Cardiac fibroblast (primary cell): ENCODE measurements at places on chromosomes 16 and 17.
A peak's percentile ranks its signal among the peaks of the same experiment; 100 is the strongest.

DNA sequence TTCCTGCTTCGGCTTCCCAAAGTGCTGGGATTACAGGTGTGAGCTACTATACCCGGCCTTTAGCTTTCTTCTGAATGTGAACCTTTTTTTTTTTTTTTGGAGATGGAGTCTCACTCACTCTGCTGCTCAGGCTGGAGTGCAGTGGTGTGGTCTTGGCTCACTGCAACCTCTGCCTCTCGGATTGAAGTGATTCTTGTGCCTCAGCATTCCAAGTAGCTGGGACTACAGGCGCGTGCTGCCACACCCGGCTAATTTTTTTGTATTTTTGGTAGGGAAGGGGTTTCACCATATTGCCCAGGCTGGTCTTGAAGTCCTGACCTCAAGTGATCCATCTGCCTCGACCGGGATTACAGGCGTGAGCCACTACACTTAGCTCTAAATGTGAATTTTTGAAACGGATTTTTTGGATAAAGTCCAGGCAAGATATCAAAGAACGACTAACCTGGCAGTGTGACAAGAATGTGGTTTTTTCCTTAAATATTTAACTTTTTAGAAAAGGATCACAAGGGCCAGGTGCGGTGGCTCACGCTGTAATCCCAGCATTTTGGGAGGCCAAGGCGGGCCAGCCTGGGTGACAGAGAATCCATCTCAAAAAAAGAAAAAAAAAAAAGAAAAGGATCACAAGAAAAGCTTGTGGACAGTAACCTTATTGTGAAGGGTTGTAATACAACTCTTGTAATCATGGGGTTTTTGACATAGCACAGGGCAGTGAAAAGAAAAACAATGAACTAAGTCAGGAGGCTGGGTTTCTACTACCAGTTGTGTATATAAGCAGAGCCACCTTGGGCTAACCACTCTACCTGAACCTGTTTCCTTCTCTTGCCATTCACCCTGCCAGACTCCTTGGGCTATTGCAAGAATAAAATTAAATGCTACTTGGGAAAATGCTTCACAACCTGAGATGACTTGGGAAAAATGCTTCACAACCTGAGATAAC is 6.2 kb downstream of the BRCA1 start:
- DNase-seq = peak; percentile 48

GRCh38 chr16:2166263-2167067 is 10.9 kb downstream of the TRAF7 start:
- no peak for DNase-seq

DNA sequence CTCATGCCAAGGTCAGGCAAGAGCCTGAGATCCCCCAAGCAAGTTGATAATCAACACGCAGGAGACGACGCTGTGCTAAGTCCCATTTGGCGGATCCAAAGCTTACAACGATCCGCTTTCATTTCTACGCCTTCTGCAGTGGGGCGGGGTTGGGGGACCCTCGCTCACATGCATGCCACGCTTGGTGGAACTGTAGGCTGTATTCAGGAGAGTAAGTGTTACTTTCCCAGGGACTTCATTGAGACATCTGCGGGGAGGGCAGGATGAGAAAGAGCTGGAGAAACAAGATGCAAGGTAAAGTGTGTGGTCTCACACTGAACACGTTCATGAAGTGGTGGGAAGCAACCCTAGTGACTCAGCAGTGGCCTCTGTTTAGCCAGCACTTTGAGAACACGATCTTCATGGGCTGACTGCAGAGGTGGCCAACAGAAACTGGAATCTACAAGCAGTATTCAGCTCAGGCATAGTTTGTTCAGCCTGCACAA is 100.5 kb downstream of the XYLT1 start:
- DNase-seq = no peak

GRCh38 chr16:27417047-27417671 is 15.2 kb downstream of the IL21R start:
- no peak for DNase-seq

GRCh38 chr17:64786337-64786736 is 124.2 kb upstream of the SMURF2 start:
- DNase-seq = no peak

GRCh38 chr17:80107231-80108021 is 6.0 kb downstream of the GAA start:
- DNase-seq = no peak

GRCh38 chr17:72567774-72568173 is 447.0 kb downstream of the SOX9 start:
- no peak for DNase-seq

- no peak for DNase-seq
These were observed 78.2 kb downstream of the HLF start for GRCh38 chr17:55342800-55343585.

DNA sequence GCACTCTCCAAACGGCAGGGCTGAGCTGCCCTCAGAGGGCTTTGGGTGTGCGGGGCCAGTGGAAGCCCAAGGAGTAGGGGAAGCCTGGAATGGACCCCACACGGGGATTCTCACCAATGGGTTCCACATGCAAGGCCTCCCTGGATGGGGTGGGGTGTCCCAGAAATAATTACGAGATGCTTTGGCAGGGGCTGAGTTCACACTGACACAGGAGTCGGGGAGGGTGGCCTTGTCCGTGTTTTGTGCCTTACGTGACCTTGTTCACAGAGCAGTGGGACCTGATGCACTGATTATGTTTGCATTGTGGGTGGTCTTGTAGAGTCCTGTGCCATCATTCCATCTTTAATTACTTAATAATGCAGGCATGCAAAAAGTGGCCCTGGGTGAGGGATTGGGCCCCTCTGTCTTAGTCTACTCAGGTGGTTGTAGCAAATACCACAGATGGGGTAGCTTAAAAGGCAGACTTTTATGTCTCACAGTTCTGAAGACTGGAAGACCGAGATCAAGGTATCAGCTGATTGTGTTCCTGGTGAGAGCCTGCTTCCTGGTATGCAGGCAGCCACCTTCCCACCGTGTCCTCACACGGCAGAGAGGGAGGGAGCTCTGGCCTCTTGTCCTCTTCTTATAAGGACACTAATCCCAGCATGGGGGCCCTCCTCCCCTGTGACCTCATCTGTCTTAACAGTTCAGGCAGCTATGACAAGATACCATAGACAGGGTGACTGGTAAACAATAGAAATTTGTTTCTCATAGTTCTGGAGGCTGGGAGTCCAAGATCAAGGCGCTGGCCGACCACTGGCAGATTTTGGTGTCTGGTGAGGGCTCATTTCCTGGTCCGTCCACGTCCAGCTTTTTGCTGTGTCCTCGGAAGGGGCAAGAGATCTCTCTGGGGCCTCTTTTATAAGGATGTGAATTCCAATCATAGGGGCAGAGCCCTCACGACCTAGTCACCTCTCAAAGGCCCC is 239.4 kb downstream of the IRF8 start:
- DNase-seq = no peak

DNA sequence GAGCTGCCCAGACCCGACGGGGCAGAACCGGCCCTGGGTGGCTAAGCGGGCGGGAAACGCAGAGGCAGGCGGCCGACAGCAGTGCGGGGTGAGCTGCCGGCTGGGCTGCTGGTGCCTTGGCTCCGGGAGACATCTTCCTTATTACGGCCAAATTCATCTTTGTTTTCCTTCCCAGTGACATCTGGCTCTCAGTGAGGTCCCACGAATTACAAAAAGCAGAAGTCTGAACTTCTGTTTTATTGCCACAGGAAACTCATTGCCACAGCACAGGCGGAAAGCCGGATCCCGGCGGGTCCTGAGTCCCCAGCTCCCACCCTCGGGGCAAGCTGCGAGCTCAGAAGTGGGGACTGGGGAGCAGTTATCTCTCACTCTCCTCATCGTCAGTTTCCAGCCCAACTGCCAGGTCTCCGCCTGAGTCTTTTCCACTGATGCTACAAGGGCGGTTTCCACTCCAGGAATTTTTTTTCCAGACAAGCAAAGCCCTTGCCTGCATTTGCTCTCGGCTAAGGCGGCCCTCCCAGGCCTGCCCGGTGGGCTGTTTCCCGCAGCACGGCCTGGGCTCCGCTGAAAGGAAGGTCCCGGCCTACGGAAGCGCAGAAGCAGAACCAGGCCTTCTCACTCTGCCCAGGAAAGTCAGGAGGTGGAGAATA is 40.3 kb downstream of the CBFA2T3 start:
- no peak for DNase-seq

GRCh38 chr17:46045639-46046038 is 46.6 kb downstream of the STH start:
- DNase-seq = peak; percentile 59

DNA sequence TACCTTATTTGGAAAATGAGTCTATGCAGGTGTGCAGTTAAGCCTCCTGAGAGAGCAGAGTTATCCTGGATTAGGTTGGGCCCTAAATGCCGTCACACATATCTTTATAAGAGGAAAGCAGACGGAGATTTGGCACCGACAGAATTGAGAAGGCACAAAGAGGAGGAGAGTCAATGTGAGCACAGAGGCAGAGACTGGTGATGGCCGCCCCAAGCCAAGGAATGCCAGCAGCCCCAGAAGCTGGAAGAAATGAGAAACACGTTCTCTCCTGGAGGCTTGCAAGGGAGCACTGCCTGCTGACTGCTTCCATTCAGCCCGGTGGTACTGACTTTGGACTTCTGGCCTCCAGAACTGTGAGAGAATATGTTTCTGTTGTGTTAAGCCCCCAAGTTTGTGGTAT is 3.2 kb downstream of the SLC46A1 start:
- no peak for DNase-seq

GRCh38 chr17:3659541-3660111 is 8.8 kb downstream of the TAX1BP3 start:
- DNase-seq = peak; percentile 95
